D341Med (cell line): ENCODE measurements at places on chromosomes 6 and 20.
A peak's percentile ranks its signal among the peaks of the same experiment; 100 is the strongest.

DNA sequence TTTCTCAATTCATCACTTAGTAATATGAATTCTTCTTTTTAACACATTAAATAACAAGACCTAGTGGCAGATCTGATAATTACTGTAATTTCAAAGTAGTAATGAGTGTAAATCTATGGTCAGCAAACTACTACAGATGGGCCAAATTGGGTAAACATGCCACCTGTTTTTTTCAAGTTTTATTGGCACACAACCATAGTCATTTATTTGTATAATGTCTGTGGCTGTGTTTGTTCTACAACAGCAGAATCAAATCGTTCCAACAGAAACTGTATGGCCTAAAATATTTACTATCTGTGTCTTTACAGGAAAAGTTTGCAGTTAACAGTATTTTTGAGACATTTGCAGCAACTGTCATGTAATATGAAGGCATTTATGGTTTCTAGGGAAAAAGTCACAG is 86.1 kb upstream of the EYA2 start:
- no peak for DNase-seq

- no peak for DNase-seq
These were observed 298.1 kb downstream of the TFAP2B start for GRCh38 chr6:51116723-51117122.

GRCh38 chr6:106549521-106549920 is 79.8 kb downstream of the RTN4IP1 start:
- DNase-seq = no peak

DNA sequence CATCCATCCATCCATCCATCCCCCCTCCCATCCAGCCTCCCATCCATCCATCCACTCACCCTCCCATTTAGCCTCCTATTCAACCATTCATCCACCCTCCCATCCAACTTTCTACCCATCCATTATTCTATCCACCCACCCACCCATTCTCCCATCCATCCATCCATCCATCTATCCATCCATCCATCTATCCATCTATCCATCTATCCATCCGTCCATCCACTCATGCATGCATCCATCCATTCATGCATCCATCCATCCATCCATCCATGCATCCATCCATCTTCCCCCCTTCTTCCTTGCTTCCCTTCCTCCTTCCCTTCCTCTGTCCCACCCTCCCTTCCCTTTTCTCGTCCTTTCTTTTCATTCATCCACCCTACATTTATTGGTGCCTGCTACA is 4.8 kb upstream of the BPIFB4 start:
- DNase-seq = no peak

DNA sequence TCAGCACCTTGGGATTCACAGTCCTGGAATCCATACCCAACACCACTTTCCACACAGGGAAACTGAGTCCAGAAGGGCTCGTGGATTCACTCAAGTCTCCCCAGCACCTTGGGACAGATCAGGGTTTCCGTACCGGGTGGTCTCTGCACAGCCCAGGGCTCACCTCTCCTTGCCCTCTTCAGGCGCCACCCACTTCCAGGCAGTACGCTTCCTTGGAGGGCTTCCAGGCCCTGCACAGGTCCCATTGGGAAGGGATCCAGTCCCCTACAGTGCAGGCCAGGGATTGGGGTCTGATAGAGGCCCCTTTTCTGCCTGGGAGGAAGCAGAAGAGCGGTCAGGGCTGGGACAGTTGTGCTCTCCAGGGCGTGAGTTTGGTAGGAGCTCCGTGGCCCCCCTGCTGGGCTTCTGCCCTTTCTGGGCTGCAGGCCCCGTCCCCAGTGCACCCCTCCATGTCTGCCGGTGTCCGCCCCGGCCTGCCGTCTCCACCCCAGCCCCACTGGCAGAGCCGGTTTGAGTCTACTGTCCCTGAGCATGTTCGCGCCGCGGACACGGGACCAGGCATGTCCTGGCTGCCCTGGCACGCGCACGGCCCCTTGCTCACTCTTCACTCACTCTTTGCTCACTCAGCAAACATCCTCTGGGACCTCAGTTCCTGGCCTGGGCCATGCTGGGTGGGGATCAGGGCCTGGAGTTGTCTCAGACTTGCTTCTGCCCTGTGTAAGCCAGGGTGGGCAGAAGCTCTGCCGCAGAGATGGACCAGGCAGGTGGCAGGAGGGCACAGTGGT is 12.6 kb downstream of the SRC start:
- peak; percentile 22 for DNase-seq

DNA sequence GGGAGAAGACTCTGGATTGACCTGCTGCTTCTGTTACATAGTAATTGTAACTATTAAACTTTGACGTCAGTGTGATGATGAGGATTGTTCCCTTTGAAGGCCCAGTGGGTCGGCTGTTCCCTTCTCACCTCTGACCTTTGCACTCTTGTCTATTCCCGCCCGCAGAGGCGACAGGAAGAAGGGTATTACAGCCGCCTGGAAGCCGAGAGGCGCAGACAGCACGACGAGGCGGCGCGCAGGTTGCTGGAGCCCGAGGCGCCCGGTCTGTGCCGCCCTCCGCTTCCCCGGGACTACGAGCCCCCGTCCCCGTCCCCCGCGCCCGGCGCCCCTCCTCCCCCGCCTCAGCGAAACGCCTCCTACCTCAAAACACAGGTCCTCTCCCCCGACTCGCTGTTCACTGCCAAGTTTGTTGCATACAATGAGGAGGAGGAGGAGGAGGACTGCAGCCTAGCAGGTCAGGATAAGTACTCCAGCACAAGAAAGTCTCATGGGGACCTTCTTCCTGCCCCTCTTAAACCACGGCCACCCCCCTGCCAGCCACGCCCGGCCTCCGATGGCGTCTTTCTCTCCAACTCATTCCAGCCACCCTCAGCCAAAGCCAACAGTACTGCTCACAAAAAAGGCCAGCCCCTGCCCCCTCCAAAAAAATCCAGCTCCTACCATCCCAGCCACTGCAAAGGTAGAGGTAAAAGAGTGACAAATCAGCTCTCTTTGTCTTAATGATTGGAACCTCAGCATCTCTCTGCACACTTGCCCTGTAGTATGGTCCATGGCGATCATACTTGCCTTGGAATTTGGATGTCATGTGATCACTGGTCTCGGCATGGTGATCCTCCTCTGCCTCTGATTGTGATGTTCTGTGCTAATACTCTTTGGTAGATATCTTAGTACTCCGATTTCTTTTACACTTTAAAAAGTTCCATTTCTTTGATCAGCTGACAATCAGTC is 31.6 kb upstream of the KIF25 start:
- no peak for DNase-seq

DNA sequence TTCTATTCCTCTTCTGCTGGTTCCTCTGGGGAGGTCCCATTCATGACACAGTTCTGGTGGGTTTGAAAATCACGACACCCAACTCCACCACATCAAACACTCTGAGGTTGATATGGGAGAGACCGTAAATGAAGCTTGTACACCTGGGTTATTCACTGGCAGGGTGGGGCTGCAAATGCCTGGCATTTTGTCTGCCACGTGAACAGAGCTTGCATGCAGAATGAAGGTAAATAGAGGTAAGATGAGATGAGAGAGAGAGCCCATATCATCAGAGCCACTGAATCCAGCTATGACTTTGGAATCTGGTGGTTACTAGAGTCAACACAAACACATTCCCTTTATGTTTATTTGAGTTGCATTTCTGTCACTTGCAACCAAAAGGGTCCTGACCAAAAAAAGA is 97.4 kb downstream of the BANF2 start:
- DNase-seq = no peak

- no peak for DNase-seq
These were observed 42.5 kb upstream of the TLDC2 start for GRCh38 chr20:36833275-36834020.
